ENCODE measurements at places on chromosomes 11 and 22.

GRCh38 chr11:81647374-81647773 is 1086.3 kb downstream of the FAM181B start:
- peaks cover 5% of the 10 kb centered on the region for H3K4me1 ChIP-seq
- H3K36me3 ChIP-seq: no peaks in the 10 kb centered on the region
- no peaks in the 10 kb centered on the region for H3K27me3 ChIP-seq
- DNase-seq: no peak

GRCh38 chr11:8382436-8383053 is 118.9 kb upstream of the LMO1 start:
- DNase-seq: no peak
- no peak overlapping the region for H3K27ac ChIP-seq
- peaks cover 27% of the 10 kb centered on the region for H3K27me3 ChIP-seq
- H3K4me1 ChIP-seq: peaks cover 5% of the 10 kb centered on the region
- no peaks in the 10 kb centered on the region for H3K36me3 ChIP-seq
- H3K4me3 ChIP-seq: no peak overlapping the region

GRCh38 chr11:71144736-71145135 is 107.6 kb downstream of the SHANK2 start:
- H3K36me3 ChIP-seq: no peaks in the 10 kb centered on the region
- H3K4me1 ChIP-seq: no peaks in the 10 kb centered on the region
- no peaks in the 10 kb centered on the region for H3K27me3 ChIP-seq
- H3K4me3 ChIP-seq: no peak overlapping the region
- DNase-seq: no peak
- no peak overlapping the region for H3K27ac ChIP-seq

DNA sequence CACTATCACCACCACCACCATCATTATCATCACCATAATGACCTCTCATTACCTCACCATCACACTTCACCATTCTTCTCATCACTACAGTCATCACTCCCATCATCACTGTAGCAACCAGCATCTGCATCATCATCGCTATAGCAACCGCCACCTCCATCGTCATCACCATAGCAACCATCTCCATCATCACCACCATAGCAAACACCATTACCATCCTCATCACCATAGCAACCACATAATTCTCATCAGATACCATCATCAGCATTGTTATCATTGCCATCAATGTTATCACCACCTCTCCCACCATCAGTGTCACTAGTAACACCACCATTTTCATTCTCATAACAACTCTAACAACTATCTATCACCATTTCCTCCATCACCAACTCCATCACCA is 23.1 kb upstream of the CD82 start:
- H3K27me3 ChIP-seq: no peaks in the 10 kb centered on the region
- no peak for DNase-seq
- H3K4me1 ChIP-seq: peaks cover 2% of the 10 kb centered on the region
- H3K36me3 ChIP-seq: no peaks in the 10 kb centered on the region
- no peak overlapping the region for H3K4me3 ChIP-seq

GRCh38 chr11:10514202-10514601 is 26.8 kb downstream of the RNF141 start:
- peaks cover 7% of the 10 kb centered on the region for H3K36me3 ChIP-seq
- H3K27ac ChIP-seq: no peak overlapping the region
- no peak for DNase-seq
- H3K4me3 ChIP-seq: no peak overlapping the region
- H3K27me3 ChIP-seq: no peaks in the 10 kb centered on the region

- no peaks in the 10 kb centered on the region for H3K4me1 ChIP-seq
- H3K4me3 ChIP-seq: no peak overlapping the region
- no peaks in the 10 kb centered on the region for H3K27me3 ChIP-seq
- DNase-seq: no peak
- H3K27ac ChIP-seq: no peak overlapping the region
- peaks cover 7% of the 10 kb centered on the region for H3K36me3 ChIP-seq
Observed at GRCh38 chr11:74866557-74866956, 82.3 kb downstream of the XRRA1 start.

- DNase-seq: no peak
- H3K36me3 ChIP-seq: peaks cover 3% of the 10 kb centered on the region
- H3K4me1 ChIP-seq: peaks cover 20% of the 10 kb centered on the region
- H3K27ac ChIP-seq: peak overlapping the region; percentile 47
- H3K27me3 ChIP-seq: no peaks in the 10 kb centered on the region
Observed at GRCh38 chr22:37681001-37681424, 5.1 kb upstream of the NOL12 start.

- peak overlapping the region; percentile 89 for H3K4me3 ChIP-seq
- peaks cover 79% of the 10 kb centered on the region for H3K4me1 ChIP-seq
Observed at GRCh38 chr11:68469122-68469521, 8.6 kb downstream of the PPP6R3 start.

DNA sequence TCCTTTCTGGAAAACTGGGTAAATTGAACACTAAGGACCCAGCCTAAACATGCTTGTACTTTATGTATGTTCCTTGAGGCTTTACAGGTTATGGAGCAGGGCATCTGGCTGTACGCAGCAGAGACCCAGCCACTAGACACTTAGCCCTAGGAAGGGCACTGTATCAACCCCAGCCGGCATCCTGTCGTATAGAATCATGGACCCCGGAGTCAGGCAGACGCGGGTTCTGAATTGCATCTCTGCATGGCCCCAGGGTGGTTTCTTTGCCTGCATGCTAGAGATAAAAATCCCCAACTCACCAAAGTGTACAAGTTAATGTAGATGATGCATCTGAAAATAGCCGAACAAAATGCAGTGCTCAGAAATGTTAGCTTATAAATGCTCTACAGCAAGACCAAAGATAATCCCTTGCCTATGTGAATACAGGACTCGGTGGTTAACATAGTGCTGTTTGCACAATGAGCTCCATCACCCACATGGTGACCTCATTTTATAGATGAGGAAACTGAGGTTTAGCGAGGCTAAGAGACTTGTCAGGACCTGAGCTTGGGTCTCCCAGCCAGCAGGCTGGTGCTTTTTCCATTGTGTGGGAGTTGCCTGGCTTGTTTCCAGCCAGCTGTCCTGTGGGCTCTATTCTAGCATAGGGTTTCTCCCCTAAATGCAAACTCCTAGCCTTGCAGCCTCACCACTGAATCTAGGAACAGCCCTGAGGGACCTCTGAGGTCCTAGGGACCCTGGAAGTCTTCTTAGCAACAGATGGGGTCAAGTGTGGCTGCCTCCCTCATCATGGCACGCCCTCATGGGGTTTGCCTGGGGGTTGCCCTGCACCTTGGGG is 7.3 kb downstream of the CD6 start:
- H3K27ac ChIP-seq: peak overlapping the region; percentile 100
- no peak for DNase-seq
- H3K27me3 ChIP-seq: no peaks in the 10 kb centered on the region
- peaks cover 14% of the 10 kb centered on the region for H3K36me3 ChIP-seq
- peak overlapping the region; percentile 80 for H3K4me3 ChIP-seq

- DNase-seq: no peak
- no peaks in the 10 kb centered on the region for H3K27me3 ChIP-seq
- H3K4me1 ChIP-seq: peaks cover 20% of the 10 kb centered on the region
- H3K27ac ChIP-seq: no peak overlapping the region
- H3K4me3 ChIP-seq: no peak overlapping the region
Observed at GRCh38 chr11:66332371-66333219, 3.6 kb downstream of the RIN1 start.

GRCh38 chr22:37285937-37286336 is 3.6 kb downstream of the CYTH4 start:
- H3K36me3 ChIP-seq: peaks cover 12% of the 10 kb centered on the region
- H3K27ac ChIP-seq: no peak overlapping the region
- peak overlapping the region; percentile 99 for H3K4me3 ChIP-seq
- H3K27me3 ChIP-seq: no peaks in the 10 kb centered on the region

DNA sequence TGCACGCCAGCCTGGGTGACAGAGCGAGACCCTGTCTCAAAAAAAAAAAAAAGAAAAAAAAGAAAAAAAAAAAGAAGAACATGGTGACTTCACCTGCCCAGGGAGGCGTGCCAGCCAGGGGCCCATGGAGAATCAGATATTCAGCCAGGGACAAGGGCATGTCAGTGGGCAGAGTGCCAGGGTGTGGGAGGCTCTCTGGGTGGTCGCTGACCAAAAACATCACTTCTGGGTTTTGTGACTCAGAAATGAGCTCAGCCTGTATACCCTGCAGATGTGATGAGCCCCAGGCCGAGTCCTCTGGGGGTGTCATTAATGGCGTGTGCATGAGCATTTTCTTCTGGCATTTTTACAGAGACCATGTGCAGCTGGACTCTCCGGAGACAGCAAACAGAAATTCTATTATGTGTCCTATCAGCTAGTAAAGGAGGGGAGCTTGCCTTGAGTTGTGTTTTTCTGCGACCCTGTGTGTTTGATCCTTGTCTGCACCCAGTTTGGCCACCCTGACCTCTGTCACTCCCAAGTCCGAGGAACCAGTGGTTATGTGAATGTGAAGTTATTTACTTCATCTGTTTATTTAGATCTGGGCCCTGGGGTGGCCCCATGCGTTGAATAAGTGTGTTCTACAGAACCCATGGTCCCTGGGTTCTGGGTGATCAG is 53.6 kb downstream of the BCR start:
- no peak for DNase-seq
- peaks cover 44% of the 10 kb centered on the region for H3K4me1 ChIP-seq
- no peaks in the 10 kb centered on the region for H3K27me3 ChIP-seq

DNA sequence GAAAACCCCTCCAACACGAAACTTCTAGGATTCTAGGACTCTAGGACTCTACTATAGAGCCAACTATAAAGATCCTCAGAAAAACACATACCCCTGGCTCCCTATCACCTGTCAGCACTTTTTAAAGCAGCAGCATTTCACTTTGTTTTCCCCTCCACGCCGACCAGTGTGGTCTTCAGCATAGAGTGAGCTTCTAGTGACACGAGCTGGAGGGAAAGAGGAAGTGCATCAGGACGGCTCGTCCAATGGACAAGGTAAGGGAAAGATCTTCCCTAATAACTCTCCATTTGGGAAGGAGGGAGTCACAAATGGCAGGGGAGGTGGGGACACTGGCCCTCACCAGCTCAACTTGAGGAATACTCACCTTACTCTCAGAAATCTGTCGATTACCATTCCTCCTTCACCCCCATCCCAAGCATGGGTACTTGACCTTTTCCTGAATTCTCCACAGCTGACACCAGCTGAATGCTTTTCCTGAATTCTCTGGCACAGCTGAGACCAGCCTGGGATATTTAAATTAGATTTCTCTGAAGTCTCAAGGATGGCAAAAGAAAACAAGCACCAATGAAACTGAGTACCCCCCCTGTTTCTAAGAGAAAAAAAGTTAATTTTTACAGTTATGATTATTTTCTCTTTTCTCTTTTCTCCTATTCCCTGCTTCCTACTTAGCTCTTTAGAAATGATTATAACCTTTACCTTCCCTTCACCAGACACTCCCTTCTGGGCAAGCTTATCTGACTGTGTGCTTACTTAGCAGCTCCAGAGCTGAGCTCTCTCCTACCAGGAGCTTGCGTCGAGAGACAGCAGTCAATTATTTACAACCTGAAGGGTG is 33.3 kb upstream of the NNMT start:
- peaks cover 10% of the 10 kb centered on the region for H3K27me3 ChIP-seq
- H3K4me3 ChIP-seq: no peak overlapping the region
- DNase-seq: no peak
- H3K4me1 ChIP-seq: peaks cover 7% of the 10 kb centered on the region

DNA sequence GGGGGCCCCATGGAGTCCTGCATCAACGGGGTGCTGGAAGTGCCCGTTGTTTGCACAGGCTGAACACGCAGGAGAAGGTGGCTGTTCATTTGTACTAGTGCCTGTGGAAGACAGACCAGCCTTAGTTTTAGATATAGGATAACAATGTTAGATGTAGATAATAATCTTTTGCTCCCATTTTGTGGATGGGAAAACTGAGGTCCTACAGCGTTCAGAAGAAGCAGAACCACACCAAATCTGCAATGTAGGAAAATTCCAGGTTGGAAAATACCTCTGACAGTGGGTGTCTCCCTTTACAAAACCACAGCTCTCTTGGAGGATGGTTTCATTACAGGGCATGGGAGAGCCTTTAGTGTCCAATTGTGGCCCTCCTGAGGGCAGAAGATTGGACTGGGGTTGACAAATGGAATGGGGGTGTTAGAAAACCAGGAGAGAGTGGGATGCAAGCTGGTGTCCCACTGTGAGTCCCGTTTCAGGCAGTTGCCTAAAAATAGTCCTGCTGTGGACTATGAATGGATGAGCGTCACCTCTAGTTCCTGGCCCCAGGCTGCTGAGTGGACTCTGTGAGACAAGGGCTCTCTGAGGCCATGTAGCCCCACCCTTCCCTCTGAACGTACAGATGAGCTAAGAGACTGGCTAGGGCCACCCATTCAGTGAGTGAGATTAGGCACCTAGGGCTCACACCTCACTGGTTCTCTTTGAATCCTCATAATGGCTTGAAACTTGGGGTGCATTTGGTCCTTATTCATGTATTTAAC is 508.8 kb downstream of the MN1 start:
- no peak overlapping the region for H3K27ac ChIP-seq
- H3K4me3 ChIP-seq: no peak overlapping the region
- H3K36me3 ChIP-seq: peaks cover 2% of the 10 kb centered on the region
- DNase-seq: no peak

- H3K36me3 ChIP-seq: no peaks in the 10 kb centered on the region
- no peak overlapping the region for H3K27ac ChIP-seq
- no peak for DNase-seq
- no peaks in the 10 kb centered on the region for H3K27me3 ChIP-seq
- H3K4me1 ChIP-seq: no peaks in the 10 kb centered on the region
Observed at GRCh38 chr11:28730336-28730735, 622.1 kb downstream of the METTL15 start.

DNA sequence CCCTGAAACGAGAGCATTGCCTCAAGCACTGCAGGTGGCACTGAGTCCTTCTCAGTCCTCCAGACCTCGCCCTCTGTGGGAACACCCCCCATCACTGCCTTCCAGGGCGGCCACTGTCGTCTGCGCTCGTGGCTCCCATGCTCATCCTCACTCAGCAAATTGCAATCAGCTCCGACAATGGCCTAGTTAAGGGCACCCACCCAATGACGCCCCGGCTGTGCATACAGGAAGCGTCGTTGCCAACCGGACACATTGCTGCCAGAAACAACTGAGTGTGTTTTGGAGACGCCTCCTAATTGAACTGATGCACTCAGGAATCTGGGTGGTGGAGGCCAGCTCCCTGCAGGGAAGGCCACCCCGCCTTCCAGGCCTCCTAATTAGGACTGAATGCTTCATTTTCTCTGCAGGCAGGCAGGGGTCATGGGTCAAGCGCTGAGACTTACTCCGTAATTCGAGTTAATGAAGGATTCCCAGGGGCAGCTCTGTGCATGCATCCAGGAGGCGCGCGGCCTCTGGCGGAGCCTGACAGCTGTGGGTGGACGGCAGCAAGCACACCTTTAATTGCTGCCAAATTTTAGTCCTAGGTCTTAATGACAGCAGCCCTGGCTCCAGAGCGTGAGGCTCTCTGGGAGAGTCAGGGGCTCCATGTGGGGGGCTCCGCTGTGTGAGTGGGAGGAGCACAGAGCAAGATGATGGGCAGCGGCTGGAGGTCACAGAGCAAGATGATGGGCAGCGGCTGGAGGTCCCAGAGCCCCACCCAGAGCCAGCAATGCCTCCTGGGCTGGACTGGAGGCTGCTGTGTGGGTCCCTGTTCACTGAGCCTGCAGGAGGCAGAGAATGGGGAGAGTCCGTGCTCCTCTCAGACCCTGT is 199.0 kb downstream of the BRD1 start:
- H3K4me3 ChIP-seq: no peak overlapping the region
- H3K36me3 ChIP-seq: peaks cover 3% of the 10 kb centered on the region
- no peak overlapping the region for H3K27ac ChIP-seq
- no peaks in the 10 kb centered on the region for H3K27me3 ChIP-seq

Data from T-helper 17 cell (primary cell).